Stimulated activated CD8-positive, alpha-beta memory T cell treated with anti-CD3 and anti-CD28 coated beads, Interleukin-7, amount 100 ng/mL, for 1 hour (primary cell): ENCODE measurements at places on chromosomes 5 and 9.

- no peak for DNase-seq
These were observed 70.0 kb downstream of the NLN start for GRCh38 chr5:65791712-65792673.

DNA sequence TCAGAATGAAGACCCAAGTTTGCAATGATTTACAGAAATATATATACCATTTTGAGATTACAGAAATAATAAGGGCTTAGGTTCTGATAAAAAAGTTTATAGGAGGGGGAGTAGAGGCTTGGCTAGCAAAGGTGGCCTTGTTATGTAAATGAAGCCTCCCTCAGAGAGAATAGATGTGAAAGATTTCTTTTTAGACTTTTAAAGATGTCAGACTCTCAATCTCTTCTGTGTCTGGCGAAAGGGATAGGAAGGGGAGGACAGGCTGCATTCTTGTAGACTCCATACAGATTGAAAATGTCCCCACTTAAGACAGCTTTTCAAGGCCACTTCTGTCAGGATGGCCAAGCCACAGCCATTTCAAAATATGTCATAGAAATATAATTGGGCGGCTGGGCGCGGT, 63.1 kb upstream of the CLINT1 start:
- no peak for DNase-seq

DNA sequence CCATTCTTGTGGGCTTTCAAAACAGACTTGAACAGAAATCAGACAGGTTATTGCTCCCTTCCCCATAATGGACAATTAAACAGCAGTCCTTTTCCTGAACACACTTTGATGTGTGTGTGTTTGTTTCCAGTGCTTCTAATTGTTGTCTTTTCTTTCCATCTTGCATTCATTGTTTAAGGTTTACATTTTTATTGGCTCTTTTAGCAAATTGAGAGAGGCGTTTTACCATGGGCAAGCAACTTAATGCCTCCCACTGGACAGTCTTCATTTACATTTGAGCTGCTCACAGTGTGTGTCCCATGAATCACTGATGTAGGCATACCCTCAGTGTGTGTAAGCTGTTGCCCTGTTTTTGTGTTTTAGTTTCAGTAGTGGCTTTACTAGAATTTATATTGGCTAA, 25.0 kb downstream of the WDR36 start:
- DNase-seq, result no peak

GRCh38 chr9:130681769-130682420, 11.7 kb upstream of the EXOSC2 start:
- no peak for DNase-seq

GRCh38 chr9:124359855-124360678, 55.2 kb downstream of the PSMB7 start:
- DNase-seq, result no peak

DNA sequence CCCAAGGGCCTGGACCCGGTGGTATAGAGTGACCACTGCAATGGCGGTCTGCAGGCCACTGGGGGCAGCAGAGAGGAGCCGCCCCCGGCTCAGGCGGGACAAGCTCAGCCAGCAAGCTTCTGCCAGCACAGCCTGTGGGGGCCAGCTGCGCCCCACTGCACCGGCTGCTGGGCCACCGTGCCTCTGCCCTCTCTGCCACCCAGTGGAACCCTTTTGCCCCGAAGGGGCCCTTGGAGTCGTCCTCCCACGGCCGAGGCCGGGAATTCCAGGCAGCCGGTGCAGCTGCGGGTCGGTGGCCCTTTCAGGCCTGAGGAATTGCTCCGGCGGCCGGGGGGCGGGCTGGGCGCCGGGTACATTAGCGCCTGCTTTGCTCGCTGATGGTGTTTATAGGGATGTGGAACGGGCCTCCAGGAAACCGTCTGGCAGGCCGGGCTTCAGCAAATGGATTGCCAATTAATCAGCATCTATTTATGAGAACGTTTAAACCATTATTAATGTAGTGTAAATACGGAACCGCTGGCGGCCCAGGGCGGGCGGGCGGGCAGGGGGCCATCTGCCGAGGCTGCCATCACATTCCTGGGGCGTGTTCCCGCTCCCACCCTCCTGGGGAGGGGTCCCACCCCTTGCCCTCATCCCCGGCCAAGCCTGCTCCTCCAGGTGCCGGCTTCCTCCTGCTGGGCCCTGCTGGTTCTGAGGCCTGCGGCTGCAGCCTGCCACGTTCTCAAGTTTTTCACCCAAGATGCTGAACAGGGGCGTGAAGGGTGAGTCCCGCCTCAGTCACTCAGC, 127.4 kb downstream of the BARX1 start:
- DNase-seq, result no peak

DNA sequence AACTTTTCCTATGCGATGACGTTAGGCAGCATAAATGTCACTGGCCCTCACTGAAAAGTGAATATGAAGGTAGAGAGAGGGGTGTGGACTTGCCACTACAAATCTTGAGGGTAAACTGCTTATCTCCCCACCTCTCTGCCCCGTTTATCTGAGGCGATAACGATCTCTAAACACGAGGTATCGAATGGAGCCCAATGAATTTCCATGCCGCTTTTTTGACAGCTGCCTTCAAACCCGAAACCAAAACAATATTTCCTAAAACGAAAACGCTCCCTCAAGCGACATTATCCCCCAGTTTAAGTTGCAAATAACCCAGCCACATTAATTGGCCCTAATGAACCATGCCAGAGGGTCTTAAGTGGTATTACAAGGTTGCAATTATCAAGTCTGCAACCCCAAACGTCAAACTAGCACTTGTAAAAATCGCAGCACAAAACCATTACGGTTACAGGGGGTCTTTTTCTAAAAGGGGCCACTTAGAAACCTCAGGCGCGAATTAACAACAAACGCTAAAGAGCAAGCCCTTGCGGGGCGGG, 1.4 kb downstream of the NR3C1 start:
- DNase-seq, result no peak

- no peak for DNase-seq
These were observed 125.3 kb downstream of the SYK start for GRCh38 chr9:90926936-90927335.

DNA sequence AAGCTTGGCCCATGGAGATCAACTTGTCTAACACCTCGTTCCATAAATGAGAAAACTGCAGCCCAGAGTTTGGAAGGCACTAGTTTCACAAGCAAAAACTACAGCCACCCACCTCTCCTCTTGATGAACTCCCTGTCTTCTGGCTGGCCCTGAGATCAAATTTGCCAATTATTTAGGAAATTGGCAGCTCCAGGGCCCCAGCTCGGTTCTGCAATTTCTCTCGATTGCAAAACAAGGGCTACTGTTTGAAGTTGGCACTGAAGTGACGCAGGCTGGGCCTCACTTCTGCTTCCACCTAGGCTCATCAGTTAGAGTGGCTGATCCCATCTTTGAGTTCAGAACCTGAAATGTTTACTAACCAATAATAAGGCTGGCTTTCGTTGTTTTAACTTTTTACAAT, 3.7 kb upstream of the GPX3 start:
- DNase-seq, result no peak

DNA sequence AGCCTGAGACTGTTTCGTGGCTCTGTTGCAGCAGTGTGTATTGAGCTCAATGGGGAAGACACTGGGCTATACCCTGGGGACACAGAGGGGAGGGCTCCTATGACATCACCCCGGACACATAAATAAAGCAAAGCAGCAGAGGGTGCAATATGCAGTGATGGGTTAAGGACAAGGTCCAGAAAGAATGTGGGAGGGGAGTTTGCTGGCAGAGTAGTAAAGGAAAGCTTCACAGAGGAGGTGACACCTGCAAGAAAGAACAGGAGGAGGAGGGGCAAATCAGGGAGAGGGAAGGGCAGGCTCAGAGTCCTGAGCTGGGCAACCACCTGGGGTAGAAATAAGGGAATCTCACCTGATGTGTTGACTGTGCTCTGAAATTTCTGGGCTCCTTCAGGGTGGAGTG, 35.3 kb upstream of the CDKN2AIPNL start:
- no peak for DNase-seq

- no peak for DNase-seq
These were observed 1.8 kb downstream of the SLC12A2 start for GRCh38 chr5:128085413-128085812.

GRCh38 chr5:143558048-143558447, 154.6 kb upstream of the NR3C1 start:
- no peak for DNase-seq

GRCh38 chr5:36156619-36157018, 4.7 kb downstream of the SKP2 start:
- no peak for DNase-seq

GRCh38 chr9:5470816-5471215, 20.5 kb downstream of the CD274 start:
- DNase-seq, result no peak

- no peak for DNase-seq
These were observed 307.7 kb downstream of the ADGRV1 start for GRCh38 chr5:90866333-90866732.

- DNase-seq, result no peak
These were observed 8.7 kb downstream of the SLF1 start for GRCh38 chr5:94627191-94627590.

- no peak for DNase-seq
These were observed 64.2 kb downstream of the SCAMP1 start for GRCh38 chr5:78424665-78425064.

- no peak for DNase-seq
These were observed 101.5 kb upstream of the DHFR start for GRCh38 chr5:80756292-80756691.

GRCh38 chr9:122127396-122127798, 32.2 kb downstream of the NDUFA8 start:
- no peak for DNase-seq
